Amniotic stem cell (primary cell): ENCODE measurements at places on chromosomes 11 and 22.

- no peak for DNase-seq
Observed at GRCh38 chr11:2931771-2932738, 2.8 kb upstream of the PHLDA2 start.

- DNase-seq = no peak
Observed at GRCh38 chr22:38729946-38730345, 24.2 kb downstream of the GTPBP1 start.

DNA sequence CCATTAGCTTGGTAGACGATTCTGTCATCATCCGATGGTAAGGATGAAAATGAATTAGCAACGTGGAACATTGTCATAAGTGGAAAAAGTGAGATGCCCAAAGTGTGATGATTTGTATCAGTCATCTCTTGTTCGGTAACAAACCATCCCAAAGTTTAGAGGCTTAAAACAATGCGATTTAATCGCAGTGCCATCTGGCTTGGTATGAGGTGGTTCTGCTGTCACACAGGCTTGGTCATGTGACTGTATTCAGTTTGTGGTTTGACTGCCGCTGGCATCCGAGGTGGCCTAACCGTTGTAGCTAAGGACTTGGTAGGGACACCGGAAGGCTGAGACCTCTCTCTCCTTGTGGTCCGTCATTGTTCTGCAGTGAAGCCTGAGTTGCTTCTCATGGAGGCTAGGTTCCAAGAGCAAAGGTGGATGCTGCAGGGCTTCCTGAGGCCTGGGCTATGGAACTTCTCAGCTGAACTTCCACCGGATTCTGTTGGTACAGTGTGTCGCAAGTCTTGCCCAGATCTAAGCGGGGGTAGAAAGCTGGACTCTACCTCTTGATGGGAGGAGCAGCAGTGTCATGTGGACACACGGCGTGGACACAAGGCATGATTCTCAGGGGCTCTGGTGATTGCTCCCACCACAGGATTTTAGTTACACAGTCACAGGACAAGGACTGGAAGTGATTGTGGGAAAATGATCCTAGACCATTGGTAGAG, 36.3 kb downstream of the BCR start:
- DNase-seq = no peak

DNA sequence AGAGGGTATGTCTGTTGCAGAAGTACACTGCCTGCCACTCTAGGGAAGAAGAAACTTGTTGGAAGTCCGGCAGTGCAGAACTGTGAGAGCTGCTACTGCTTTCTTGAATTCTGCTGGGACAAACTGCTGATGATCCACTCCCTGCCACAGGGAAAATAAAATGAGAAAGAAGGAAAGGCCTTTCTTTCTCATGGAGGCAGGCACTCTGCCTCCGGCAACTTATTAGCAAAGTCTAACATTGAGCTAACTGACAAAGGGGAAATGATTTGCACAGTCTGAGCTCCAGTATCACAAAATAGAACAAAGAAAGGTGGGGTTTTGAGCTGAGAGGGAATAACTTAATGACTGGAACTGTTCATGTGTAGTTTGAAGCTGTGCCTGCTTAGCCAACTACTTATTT, 134.6 kb downstream of the AASDHPPT start:
- no peak for DNase-seq
